Activated CD4-positive, alpha-beta memory T cell treated with anti-CD3 and anti-CD28 coated beads for 36 hours (primary cell): ENCODE measurements at places on chromosomes 5 and 9. TPM values are rescaled to one million over a fixed set of nuclear protein-coding genes. Genes with fewer than 3 reads are reported as not detected.

PCDHA1 gene
- total RNA-seq = not detected

DNAJA1 gene
- 173 TPM for total RNA-seq

DNA sequence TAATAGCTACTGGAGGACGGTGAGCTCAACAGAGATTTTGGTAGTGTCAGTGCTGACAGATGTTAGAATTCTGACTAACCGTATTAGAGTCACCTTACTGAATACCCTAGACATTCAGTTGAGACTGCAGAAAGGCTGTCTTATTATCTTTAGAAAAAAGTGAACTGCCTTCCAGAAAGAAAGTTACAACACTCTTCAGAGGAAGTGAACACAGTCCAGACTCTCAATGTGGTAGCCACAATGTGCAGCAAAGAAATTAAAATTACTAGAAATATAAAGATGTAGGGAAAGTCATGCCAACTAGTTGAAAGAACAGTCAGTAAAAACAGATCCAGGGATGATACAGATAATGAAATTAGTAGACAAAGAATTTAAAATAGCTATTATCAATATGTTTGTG lies 47.1 kb upstream of the COL15A1 start:
- DNase-seq = no peak

- peak; percentile 50 for DNase-seq
These were observed at the start of gene CSF2 for GRCh38 chr5:132073231-132074013. CSF2 (plus strand) TSS chr5:132073789; CDS start chr5:132073824, 35 bp downstream.

GRCh38 chr5:131986161-131986912 lies 25.1 kb downstream of the ACSL6 start:
- no peak for DNase-seq

DNA sequence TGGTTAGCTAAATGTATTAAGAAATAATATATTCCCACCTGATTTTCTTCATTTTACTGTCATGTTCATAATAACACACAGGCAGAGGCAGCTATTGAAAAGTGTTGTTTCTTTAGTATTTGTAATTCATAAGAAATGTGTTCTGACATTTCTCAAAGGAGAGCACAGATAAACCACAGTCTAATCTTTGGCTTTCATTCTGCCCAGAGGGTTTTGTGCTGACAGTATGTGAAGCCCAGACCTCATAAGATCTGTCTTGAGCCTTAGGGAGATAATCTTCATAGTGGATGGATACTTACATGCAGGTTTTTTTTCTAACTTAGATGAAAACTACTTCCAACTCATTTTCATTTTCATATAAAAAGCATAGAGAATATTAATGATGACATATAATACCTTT lies 206.1 kb downstream of the CHSY3 start:
- no peak for DNase-seq

DNA sequence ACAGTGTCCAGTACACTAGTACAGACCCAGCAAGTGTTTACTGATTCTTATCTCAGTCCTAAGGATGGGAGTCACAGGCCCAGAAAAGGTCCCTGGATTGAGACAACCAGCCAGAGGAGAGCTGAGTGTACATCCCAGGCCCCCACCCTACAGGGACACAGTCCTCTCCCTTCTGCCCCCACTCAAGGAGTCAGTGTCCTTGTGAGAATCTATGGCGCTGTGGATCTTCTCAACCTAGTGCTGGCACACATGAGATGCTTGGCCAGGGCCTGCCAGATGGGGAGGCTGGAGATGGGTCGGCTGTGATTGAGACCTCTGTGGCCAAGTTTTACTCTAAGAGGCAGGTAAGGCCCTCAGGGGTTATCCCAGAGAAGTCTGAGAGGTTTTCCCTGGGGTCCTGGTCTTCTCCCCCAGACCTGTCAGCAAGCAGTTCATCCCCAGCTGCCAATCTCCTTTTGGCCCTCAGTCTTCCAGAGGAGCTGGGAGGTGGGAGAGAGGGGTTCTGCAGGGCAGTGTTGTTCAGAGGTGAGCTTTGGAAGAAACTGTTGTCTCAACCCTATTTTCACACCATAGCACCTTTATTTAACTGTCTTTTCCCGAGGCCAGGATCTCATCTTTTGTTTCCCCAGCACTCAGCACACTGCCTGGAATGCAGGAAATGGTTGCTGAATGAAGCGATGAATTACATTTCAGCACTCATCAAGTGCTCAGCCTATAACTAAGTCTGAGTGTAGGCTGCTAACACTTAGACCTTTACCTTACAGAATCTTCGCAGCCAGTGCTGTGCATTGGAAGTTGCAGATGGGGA lies 3.2 kb upstream of the NSD1 start:
- DNase-seq = no peak
